Peyer's patch (tissue), 4 donors: ENCODE measurements at places on chromosomes 5 and 9. TPM values are rescaled to one million over a fixed set of nuclear protein-coding genes. Genes with fewer than 3 reads are reported as not detected.

The PPP3R2 gene
- total RNA-seq = not detected

DNA sequence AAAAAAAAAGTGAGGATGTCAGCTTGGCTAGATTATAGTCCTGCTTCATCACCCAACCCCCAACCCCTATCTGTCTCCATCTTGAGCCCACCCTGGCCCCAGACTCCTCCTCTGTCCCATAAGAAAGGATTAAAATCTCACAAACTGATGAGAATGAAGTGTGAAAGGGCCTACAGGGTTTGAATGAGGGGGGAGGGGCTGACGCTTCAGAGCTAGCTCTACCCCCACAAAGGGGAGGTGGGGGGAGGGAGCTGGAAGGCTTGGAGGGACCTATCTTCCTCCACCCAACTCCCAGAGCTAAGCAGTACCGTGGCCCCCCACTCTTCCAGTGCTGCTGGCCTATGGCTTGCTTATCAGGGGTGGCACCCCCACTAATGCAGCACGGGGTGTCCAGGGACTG, 43.7 kb upstream of the HAND1 start:
- no peak for DNase-seq

DNA sequence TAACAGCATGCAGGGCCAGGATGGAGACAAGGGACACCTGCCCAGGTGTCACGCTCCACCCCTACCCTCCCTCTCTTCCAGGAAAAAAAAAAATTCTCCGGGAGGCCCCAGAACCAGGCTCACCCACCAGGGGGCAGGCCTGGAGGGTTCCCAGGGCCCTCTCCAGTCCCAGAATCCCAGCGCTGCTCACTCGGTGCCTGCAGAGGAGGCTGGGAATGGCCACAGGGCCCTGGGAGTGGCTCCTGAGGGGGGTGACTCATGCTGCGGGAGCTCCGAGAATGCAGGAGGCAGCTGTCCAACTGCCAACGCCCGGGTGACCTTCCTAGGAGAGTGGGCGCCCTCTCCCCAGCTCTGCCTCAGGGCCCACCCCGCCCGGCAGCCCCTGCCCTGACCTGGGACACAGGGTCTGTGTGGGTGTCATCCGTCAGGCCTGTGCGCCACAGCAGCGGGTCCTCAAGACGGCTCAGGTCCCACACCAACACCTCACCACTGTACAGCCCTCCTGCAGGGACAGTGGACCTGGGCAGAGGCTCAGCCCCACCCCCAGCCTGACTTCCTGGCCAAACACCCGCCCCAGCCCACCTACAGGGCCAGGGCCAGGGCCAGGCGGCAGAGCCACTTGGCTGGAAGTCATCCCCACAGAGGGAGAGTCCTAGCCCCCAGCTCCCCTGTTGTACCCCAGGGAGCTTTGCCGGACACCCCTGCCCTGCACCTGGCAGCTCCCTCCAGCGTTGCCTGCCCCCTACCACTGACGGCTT, 21.2 kb downstream of the DYNC2I2 start:
- peak; percentile 92 for DNase-seq

The SLC28A3 gene
- total RNA-seq = 5.0 TPM

The FREM1 gene
- total RNA-seq = 72.7 TPM

DNA sequence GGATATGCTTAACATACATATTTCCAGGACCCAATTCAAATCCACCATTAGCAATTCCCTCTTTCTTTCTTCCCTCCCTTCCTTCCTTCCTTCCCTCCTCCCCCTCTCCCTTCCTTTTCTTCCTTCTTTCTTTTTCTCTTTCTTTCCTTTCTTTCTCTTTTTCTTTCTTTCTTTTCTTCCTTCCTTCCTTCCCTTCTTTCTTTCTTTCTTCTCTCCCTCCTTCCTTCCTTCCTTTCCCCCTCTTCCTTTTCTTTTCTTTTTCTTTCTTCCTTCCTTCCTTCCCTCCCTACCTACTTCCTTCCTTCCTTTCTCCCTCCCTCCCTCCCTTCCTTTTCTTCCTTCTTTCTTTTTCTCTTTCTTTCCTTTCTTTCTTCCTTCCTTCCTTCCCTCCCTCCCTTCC, 332.0 kb downstream of the TMEM161B start:
- DNase-seq = no peak

DNA sequence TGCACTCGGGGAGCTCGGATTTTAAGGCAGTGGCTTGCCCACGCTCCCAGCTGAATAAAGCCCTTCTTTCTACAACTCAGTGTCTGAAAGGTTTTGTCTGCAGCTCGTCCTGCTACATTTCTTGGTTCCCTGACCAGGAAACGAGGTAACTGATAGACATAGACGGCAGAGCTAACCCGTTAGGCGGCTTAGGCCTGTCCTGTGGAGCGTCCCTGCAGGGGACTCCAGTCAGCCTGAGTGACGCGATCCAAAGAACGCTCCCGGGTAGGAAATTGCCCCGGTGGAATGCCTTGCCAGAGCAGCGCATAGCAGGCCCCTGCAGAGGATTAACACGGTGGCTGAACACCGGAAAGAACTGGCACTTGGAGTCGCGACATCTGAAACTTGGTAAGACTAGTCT, 1.8 kb upstream of the SELENOP start:
- no peak for DNase-seq

The C5orf34 gene
- 0.47 TPM for total RNA-seq

DNA sequence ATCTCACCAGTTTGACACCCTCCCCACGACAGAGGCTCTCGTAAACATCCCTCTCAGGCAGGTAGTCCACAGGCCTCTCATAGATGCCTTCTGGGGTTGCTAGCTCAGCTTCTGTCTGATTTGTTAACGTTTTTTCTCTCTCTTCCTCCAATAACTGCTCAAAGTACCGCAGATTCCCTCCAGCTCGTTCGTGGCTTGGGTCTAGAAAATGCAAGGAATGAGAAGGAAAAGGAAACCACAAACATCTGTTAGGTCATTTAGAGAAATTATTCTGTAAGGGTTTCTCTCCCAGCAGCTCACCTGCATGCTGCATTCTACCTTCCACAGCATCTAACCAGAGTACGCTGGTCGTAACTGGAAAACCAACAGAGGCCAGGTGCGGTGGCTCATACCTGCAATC, 18.5 kb downstream of the P4HA2 start:
- no peak for DNase-seq

DNA sequence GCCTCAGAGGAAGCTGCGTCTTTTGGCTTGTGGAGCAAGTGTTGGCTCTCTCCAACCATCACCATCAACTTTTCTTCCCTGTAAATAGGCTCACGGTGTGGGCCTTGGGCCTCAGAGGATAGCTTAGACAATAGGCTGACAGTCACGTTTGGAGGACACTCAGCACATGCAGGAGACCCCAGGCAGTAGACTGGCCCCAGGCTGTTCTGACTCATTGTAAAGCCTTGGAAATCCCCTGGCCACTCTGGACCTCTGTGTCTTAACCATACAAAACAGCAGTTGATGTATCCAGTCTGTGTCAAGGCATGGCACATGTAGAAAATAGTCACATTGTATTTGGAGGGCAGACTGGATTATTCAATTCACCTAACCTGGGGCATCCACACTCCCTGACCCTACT, 18.6 kb downstream of the CD74 start:
- DNase-seq = no peak

The NMUR2 gene
- total RNA-seq = not detected
